Transverse colon (tissue), 4 donors: ENCODE measurements at places on chromosomes 13 and 19. TPM values are rescaled to one million over a fixed set of nuclear protein-coding genes. Genes with fewer than 3 reads are reported as not detected.
A peak's percentile ranks its signal among the peaks of the same experiment; 100 is the strongest.

Gene ZNF626
- 7.1 TPM for total RNA-seq

Gene GSX1
- not detected for total RNA-seq

Gene ZNF578
- total RNA-seq = 0.96 TPM

Gene SIGLEC11
- total RNA-seq = 3.2 TPM

Gene TNNT1
- 1.6 TPM for total RNA-seq

Gene IGFL1
- not detected for total RNA-seq

Gene ZNF556
- not detected for total RNA-seq

DNA sequence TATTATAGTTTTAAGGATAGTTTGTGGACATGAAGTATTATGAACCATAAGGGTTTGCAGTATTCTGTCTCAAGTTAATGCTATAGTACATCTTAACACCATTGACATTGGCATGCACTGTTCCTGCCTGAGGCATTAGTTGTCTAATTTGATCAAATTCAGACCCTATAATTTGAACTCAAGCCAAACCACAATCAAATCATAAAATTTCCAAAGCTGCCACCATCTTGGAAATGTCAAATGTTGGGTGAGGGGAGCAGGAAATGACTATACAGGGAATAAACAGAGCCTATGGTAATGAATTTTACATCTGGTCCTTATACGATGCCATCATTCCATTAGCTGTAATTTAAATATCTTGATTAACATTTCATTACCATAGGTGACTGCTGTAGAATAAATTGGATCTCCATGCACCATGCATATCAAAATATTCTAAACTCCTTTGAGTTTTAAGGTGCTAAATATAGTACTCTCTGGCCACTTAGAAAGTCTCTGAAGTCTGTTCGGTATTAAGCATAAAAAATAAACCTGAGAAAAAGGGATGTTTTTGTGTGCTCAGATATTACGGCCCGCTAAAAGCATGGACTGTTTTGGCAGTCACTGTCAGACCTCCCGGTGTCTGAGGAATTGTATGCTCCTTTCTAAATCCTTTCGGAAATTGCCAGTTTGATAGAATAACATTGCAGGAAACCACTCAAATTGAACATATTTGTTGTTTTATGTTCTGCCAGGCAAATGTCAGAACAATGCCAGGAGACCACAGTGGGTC is 257.7 kb downstream of the SPRY2 start:
- no peak for DNase-seq

- DNase-seq = no peak
Observed at GRCh38 chr13:101746513-101746912, 294.0 kb downstream of the ITGBL1 start.

GRCh38 chr13:112346173-112346898 is 29.8 kb upstream of the SPACA7 start:
- no peak for DNase-seq

DNA sequence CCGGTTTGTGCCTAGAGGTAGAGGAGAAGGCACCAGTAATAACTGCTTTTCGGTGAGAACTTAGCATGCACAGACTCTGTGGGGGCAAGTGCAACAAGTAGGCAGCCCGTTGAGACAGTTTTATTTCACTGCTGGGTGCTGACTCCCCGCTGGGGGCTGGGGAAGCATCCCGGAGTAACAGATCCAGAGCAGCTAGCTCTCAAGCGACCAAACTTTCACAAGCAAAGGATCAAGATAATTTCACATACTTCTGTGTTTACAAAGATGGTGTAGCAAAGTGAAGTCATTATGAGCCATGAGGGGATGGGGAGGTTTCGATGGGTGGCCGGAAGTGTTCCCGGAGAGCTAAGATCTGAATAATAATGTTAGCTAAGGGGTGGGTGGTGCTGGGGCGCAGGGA is 2.8 kb downstream of the NACC1 start:
- DNase-seq = no peak

DNA sequence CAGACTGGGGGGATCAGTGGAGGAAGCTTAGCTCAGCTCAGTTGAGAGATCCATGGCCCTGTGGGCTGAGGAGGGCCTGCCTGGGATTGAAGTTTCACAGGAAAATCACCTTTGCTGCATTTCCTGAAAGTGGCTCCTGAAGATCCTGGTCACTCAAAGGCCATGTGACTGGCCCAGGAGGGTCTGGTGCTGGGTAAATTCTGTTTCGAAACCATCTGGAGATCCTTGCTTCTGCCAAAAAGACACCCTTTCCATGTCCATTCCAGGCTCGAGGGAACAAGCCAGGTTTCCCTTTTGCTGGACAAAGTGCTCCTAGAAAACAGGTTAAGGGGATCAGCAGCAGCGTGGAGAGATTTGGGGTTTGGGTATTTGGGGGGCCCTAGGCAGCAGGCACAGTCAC is 293.3 kb downstream of the ZNF536 start:
- DNase-seq = no peak

DNA sequence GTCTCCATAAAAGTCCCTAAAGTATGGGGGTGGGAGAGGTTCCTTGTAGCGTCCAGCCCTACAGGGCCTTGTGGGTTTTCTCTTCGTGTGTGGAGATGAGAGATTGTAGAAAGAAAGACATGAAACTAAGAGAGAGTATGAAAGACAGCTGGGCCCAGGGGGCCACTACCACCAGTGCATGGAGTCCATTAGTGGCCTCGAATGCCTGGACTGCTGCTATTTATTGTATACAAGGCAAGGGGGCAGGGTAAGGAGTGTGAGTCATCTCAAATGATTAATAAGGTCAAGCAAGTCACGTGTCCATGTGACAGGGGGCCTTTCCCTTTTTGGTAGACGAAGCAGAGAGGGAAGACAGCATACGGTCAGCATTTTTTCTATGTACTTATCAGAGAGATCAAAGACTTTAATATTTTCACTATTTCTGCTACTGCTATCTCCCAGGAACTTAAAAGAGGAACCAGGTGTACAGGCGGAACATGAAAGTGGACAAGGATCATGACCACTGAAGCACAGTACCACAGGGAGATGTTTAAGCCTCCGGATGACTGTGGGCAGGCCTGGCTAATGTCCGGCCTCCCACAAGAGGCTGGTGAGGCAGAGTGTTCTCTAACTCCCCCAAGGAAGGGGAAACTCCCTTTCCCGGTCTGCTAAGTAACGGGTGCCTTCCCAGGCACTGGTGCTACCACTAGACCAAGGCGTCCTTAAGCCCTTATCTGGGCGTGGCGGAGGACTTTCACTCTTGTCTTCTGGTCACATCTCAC is 25.5 kb downstream of the FGF21 start:
- no peak for DNase-seq

DNA sequence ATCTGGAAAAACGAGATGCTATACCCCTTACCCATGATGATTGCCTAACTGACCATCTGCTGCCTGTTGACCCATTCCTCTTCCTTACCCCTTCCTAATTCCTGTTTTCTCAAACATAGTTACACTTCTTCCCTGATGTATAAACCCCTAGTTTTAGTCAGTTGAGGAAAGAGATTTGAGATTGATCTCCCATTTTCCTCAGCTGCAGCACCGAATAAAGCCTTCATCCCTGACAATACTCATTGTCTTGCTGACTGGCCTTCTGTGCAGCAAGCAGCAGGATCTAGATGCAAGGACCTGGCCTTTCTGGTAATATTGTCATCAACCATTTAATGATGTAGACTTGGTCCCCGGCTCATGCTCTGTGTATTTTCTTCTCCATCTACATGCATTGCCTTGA is 999 bp upstream of the ZNF264 start:
- no peak for DNase-seq

DNA sequence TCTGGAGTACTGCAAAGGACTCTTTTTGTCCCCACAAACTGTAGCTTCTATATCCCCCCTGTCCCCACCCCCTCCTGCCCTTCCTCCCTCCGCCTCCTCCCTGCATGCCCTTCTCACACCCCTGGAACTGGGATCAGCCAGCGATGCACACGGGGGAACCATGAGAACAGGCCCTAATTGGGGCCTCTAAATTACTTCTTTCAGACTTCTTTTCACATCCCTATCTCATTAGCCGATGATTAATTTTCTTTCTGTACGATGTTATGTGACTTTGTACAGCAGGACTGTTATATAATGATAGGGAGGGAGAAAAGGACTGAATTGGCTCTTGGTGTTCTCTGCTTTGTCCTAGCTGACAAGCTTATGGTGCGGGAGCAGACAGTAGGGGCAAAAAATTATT is 347.5 kb downstream of the DNAJC15 start:
- DNase-seq = no peak

- DNase-seq = no peak
Observed at GRCh38 chr13:45718063-45718462, 15.9 kb downstream of the CBY2 start.

DNA sequence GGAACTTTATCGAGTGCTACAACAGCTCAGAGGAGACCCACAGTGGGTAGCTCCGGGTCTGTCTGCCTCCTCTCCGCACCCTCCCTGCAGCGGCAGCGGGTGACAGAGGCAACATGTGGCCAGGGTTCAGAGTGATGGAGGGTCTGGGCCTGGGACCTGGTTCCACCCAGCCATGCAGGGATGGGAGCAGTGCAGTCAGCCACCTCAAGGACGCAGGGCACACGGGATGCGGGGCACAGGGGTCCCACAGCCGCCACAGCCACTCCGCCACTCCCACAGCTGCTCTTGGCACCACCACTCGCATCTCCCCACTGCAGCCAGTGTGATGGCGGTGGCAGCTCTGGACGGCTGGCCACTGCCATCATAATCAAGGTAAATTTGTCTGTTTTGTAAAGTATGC is 892.9 kb downstream of the OLFM4 start:
- no peak for DNase-seq

DNA sequence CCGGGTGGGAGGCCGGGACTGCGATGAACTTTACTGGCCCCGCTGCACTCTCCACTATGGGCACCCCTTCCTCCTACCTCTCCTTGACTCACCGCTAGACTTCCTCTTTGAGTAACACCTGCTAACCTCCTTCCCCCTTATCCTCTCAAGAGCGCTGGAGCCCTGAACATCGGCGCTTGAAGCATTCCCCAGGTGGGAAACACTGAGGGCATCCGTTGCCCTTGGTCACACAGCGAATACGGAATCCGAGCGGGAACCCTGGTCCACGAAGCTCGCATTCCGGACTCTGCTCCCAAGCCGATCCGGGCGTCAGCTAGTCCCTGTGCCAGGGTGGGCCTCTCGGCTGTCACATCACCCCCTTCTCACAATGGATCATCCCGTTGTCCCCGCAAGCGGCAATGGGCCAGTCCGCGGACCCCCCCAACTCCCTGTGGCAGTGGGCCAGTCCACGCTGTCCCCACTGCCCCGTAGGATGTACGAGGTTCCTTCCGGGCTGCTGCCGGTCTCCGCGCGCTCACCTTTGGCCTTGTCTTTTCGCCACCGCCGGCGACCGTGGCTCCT is 4.2 kb downstream of the LIPE start:
- DNase-seq = peak; percentile 47

DNA sequence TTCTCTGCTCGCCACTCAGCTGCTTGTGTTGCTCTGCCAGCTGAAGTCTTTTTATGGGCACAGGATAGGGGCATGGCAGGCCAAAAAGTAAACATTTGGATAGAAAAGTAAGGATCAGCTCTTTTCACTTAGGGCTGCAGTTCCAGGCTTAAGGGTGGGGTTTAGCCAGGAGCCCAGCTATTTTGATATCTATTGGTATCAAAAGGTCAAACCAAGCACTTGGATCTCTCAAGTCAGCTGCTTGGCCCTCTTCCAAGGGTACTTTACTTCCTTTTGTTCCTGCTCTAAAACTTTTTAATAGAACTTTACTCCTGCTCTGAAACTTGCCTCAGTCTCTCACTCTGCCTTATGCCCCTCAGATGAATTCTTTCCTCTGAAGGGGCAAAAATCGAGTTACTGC is 55.7 kb upstream of the ABCC4 start:
- no peak for DNase-seq

GRCh38 chr13:67063036-67063435 is 167.1 kb downstream of the PCDH9 start:
- DNase-seq = no peak

- no peak for DNase-seq
Observed at GRCh38 chr19:28457620-28458019, 755.3 kb downstream of the UQCRFS1 start.

GRCh38 chr19:46515879-46516350 is 20.2 kb upstream of the PNMA8B start:
- DNase-seq = no peak

GRCh38 chr19:14059093-14059480 is 2.8 kb downstream of the PALM3 start:
- peak; percentile 28 for DNase-seq

- DNase-seq = no peak
Observed at GRCh38 chr13:90177512-90177911, 1170.0 kb upstream of the MIR17HG start.

- DNase-seq = peak; percentile 80
Observed at GRCh38 chr19:1284293-1284978, 1.2 kb upstream of the EFNA2 start.

DNA sequence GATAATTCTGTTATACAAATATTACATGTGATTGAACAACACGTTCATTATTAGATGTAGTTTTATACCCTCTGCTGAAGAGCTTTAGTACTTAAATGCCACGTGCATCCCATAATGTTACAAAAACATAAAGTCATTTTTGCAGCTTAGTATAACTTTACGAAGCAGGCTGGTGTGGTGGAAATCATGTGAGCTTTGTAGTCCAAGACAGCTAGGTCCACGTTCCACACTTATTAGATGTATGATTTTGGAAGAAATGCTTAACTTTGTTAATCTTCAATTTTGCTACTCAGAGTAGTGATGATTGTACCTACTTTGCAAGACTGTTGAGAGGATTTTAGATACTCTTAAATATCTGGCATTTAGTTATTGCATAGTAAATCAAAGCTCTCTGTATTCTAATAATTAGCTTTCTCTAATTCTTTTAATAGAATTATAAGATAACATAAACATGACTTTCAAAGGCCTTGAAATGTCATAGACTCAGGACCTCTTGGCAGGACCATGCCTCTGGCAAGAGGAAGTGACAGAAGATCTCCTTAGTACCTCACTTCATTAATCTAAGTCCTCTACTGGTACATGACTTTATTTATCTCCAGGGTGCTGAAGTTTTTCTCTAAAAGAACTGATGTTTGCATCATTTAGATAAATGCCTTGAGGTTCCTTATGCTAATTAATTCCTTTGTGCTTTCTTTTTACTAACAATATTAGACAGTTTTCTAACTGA is 153.7 kb downstream of the PCDH20 start:
- no peak for DNase-seq

DNA sequence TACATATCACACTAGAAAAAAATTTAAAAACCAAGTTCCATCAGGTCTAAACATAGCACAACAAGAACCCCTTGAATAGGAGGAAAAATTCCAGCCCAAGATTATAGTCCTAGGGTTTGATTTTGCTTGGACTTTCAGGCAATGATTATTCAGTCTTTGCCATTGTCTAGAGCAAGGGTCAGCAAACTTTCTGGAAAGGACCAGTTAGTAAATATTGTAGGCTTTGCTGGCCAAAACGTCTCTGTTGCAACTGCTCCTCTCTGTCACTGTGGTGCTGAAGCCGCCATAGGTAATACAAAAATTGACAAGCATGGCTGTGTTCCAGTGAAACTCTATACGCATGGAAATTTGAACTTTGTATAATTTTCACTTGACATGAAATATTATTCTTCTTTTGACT is 95.5 kb upstream of the UBAC2 start:
- no peak for DNase-seq
